IPS DF 6.9 (cell line): ENCODE measurements at places on chromosomes 11 and 22.

- DNase-seq, result no peak
These were observed 1.9 kb downstream of the MUC5B start for GRCh38 chr11:1224491-1225385.

DNA sequence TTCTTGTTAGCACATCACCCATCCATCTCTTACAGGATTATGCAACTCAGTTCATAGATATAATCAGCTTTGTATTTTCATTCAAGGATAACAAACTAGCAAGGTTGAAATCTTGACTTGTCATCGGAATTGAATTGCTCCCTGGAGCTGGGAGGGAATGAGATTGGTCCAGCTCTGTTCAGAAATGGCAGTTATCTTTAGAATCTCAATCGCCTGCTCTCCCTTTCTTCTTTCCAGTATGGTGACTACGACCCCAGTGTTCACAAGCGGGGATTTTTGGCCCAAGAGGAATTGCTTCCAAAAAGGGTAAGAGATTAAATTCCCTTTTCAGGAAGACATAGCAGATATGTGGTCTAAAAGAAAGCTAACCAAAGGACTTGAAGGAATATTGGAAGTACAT lies 51.0 kb downstream of the NF2 start:
- no peak for DNase-seq

- DNase-seq, result no peak
These were observed 1.2 kb upstream of the TRIM3 start for GRCh38 chr11:6474806-6475500.

- no peak for DNase-seq
These were observed 122.3 kb upstream of the BID start for GRCh38 chr22:17896586-17896985.

DNA sequence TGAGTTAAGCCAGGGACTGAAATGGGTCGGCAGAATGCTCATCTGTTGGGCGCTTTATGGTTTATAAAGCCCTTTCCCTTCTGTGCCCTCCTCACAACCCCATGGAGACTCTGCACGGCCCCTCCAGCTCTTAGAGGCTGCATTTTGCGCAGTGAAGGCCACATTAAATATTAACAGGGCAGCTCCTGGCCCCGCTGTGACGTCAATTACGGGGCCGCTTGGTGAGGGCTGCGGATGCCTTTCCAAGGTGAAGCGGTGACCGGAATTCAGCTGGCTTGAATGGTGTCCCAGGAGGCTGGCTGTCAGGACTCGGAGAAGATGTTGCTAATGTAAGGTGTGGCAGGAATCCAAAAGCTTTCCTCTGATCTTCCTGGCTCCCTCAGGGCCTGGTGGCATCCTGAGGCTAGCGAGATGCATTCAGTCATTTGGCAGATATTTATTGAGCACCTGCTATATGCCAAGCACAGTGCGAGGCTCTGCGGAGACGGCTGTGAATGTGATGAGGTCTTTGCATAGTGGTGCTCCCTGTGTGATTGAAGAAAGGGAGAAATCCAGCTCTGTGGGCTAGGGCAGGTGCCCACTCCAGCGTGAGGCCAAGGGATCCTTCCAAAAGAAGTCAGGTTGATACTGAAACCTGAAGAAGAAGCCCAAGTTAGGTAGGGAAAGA lies 10.4 kb upstream of the YWHAH start:
- no peak for DNase-seq

DNA sequence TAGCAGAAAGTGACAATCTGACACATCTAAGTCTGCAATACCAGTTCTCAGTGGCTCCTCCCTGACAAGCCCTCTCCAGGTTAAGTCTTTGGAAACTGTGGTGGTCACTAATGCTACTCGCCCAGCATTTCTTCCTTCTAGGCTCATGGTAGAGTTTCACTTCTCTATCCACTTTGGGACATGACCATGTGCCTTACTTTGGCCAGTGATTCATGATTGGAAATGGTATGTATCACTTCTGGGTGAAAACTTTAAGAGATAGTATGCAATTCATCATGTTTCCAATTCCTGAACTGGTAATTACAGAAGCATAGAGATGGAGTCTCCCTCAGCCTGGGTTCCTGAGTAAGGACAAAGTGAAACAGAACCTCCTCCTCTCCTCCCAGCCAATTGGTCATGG lies 151.5 kb upstream of the LMO1 start:
- no peak for DNase-seq

DNA sequence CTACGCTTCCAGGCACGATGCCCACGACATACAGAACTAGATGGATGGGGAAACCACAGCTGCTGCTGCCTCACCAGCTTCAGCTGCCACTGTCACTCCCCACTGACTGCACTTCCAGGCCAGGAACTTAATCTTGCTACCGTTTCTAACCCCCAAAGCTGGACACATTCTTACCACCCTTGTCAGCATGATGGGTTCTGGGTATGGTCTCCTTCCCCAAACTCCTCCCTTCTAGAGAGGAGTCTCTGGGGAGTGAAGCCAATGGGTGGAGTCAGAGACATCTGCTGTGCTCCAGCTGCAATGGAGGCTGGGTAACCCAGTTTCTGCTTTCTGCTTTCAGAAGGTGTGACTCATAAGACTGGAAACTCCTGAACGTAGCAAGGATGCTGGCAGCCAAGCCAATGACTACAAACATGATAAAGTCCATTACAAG lies 87.0 kb upstream of the THY1 start:
- no peak for DNase-seq

GRCh38 chr22:48336339-48337060 lies 1491.2 kb downstream of the BRD1 start:
- no peak for DNase-seq

GRCh38 chr22:25497716-25498115 lies 66.8 kb upstream of the GRK3 start:
- DNase-seq, result no peak

- DNase-seq, result no peak
These were observed 8.9 kb downstream of the GDPD5 start for GRCh38 chr11:75516886-75517285.

DNA sequence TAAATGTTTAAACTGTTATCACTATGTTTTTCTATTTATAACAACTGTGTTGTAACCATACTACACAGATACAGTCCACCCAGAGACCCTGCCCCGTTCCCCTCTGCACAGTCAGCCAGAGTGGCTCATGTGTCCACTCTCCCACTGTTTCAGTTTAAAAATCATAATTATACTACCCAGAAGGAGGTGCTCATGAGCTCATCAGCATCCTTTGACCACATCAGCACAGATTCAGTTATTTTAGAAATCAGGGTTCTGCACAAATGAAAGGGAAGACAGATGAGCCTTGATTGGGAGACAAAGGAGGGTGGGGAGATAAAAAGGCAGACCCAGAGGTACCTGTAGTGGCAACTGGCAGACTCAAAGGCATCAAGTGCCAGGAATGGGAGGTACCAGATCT lies 124.3 kb downstream of the RCN1 start:
- no peak for DNase-seq

- DNase-seq, result no peak
These were observed 14.6 kb downstream of the RBM4 start for GRCh38 chr11:66653123-66653522.

- DNase-seq, result no peak
These were observed 422 bp downstream of the DENND6B start for GRCh38 chr22:50326225-50326955.

DNA sequence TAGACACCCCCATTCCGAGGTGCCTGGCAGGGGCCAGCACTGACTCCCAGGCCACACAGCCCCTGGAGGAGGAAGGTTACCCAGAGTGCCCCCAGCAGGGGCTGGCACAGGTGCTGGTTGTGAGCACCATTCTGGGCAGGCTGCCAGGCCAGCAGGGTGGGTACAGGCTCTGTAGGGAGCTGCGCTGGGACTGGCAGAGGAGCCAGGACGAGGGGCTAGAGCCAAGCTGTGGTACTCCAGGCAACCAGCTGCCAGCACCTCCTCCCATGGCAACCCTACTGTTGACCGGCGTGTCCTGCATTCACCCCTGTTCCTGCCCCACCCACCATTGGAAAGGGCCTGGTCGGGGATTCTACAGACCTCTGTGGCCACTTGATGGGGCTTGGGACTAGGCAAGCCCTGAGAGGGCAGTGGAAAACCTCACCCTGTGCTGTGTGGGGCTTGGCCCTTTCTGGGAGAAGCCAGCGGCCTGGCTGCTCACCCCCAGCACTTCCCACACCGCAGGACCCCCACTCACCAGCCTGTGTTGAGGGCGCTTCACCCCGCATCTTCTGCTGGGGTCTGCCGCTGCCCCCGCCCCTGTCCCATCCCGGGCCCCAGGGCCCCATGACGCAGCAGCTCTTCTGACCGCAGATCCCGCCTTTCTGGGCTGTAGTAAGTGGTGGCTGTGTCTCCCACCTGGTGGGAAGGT lies 1.9 kb downstream of the CLDN5 start:
- DNase-seq, result no peak

GRCh38 chr11:73889536-73889935 lies 12.7 kb downstream of the PAAF1 start:
- no peak for DNase-seq

GRCh38 chr11:96221244-96222070 lies 121.5 kb downstream of the MAML2 start:
- DNase-seq, result no peak

DNA sequence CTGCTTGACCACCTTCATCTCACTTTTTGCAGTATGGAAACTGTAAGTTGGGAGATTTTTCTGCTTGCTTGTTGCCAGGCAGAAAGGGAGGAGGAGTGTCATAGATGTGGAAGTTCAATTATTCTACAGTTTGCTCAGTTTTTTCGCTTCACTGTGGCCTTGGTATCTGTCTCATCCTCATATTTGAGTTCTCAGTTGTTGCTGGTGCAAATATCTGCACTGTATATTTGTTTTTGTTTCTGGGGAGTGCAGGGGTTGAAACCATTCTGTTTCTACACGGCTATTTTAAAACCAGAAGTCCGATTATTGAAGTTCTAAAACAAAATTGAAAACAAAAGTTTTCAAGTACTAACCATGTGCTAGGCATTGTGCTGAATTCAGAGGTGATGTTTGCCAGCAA lies 153.4 kb downstream of the JRKL start:
- no peak for DNase-seq

GRCh38 chr22:38655519-38656255 lies 505 bp downstream of the FAM227A start:
- DNase-seq, result no peak

DNA sequence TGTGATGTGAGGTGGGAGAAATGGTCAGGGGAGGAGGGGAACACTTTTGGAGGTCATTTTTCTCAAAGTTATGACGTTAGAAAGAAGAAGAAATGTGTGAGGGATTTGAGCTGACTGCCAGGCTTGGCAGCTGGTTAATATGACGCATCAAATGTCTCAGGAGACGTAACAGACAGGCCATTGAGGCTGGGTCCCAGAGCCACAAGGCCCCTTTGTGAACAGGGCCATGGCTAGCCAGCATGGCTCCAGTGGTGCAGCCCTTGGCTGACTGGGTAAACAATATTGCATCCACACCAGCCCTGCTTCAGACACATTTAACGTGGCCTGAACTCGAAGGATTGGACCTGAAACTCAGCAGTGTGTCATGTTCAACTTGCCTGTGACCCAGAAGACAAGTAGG lies 34.3 kb downstream of the AMOTL1 start:
- no peak for DNase-seq

DNA sequence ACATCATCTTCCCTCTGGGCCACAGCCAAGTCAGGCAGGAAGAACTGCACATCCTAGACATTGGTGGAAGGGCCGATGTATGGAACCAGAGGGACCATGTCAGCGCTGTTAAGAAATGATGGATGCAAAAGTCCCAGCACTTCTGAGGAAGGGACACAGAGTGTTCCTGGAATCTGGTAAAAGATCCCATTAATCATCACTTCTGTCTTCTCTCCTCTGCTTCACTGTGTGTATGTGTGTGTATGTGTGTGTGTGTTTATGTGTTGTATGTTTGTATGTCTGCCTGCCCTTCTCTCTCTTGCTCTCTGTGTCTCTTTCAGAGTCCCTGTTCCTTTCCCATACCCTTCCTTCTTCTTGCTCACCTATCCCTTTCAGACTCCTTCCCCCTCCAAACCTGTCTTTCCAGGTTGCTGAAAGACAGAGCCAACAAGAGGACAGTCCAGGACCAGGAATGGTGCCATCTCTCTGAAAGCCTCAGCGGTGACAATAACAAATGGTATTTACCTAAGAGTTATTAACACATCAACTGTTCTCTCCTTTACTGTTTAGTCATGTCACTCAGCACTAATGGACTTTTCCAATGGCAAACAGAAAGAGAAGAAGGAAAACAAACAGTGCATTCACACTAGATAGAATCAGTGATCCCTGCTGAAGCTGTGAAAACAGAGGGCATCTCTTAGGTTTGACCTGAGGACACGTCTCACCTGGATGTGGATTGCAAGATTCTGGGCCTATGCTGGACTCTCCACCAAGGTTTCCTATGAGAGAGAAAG lies 47.1 kb downstream of the EHF start:
- no peak for DNase-seq

DNA sequence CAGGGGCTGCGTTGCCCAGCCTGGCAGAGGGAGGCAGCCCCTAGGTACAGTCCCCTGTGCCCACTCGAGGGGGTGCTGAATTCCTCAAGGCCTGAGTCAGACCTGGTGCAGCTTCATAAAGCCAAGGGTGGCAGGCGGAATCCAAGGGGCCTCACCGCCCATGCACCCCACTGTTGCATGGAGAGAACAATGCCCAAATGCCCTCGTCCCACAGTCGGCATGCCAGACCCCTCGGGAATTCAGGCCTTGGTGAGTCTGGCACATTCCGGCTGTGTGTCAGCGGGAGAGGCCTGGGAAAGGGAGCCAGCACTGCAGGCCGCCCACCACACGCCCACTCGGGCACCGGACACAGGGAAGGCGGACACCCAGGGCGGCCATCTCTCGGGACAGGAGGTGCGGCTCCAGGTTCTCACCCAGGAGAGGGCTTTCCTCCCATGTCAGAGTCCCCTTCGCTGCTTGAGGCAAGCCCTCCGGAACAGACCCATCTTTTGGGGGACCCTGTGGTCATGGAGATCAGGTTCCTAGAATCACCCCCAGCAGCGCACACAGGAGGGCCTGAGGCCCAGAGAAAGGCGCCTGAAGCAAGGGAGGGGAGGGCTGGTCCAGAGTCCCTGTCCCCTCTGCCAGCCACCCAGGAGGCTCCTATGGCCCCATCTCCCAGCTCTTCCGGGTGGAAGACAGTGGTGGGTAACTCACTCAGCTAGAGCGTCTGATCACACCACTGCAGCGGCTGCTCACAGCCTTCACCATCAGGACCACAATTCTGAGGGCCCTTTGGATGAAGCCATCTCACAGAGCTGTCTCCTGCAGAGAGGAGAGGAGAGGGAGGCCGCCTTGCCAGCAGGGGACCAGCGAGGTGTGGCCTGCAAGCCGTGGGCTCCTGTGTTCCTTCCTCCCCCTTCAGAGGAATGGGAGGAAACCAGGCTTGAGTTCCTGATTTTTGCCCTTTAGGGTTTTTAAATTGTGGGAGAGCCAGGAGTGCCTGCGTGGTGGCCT lies 31.6 kb upstream of the KCNQ1OT1 start:
- no peak for DNase-seq

DNA sequence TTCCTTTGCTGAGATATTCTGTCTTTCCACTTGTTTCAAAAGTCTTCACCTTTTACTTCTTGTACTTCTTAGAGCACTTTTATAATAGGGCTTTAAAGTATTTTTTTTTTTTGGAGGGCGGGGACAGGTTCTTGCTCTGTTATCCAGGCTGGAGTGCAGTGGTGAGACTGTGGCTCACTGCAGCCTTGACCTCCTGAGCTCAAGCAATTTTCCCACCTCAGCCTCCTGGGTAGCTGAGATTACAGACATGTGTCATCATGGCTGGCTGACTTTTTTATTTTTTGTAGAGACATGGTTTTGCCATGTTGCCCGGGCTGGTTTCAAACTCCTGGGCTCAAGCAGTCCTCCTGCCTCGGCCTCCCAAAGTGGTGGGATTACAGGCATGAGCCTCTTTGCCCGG lies 57.9 kb downstream of the DYNC2H1 start:
- DNase-seq, result no peak

GRCh38 chr11:42786981-42787380 lies 524.8 kb upstream of the API5 start:
- DNase-seq, result no peak

GRCh38 chr22:37464181-37464580 lies 22.0 kb downstream of the MFNG start:
- no peak for DNase-seq
